Activated effector memory CD4-positive, alpha-beta T cell treated with Interleukin-2 at 50 U/mL for 16 hours (primary cell): ENCODE measurements at places on chromosomes 5 and 9.

DNA sequence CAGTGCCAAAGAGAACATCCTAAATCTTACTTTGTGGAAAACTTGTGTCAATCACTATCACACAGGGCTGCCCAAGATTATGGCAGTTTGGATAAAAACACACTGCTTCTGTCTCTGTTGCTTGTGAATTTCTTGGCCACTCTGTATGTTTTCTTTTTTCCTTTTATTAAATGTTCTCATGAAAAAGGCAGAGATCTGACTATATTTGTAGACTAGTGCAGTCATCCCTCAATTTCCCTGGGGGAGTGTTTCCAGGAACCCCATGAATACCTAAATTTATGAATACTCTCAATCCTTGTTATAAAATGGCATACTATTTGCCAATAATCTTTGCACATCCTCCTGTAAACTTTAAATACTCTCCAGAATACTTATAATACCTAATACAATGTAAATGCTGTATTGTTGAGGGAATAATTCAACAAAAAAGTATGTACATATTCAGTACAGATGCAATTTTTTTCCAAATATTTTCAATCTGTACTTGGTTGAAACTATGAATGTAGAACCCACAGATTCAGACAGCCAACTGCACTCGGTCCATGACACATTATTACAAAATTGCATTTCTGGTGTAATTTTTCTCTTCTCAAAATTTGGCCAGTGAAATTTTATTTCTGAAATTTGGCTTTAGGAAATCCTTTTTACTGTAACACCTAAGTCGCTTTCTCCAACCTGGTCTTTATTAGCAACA lies 391.9 kb upstream of the PRR16 start:
- DNase-seq = no peak

GRCh38 chr9:20135119-20135697 lies 346.4 kb upstream of the SLC24A2 start:
- DNase-seq = no peak

DNA sequence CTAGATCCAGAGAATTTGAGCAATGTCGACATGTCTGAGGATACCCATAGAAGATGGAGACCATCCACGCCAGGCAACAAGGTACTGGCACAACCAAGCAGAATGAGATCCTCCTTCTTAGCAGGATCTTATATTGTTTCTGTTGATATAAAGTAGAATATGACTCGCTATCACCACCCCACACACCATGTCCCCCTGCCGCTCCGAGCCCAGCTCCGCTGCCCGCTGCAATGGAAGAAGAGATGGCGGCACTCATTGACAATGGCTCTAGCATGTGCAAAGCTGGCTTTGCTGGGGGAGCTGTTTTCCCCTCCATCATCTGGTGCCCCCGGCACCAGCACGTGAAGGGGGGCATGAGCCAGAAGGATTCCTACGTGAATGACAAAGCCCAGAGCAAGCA lies 49.5 kb upstream of the FBXL7 start:
- no peak for DNase-seq

DNA sequence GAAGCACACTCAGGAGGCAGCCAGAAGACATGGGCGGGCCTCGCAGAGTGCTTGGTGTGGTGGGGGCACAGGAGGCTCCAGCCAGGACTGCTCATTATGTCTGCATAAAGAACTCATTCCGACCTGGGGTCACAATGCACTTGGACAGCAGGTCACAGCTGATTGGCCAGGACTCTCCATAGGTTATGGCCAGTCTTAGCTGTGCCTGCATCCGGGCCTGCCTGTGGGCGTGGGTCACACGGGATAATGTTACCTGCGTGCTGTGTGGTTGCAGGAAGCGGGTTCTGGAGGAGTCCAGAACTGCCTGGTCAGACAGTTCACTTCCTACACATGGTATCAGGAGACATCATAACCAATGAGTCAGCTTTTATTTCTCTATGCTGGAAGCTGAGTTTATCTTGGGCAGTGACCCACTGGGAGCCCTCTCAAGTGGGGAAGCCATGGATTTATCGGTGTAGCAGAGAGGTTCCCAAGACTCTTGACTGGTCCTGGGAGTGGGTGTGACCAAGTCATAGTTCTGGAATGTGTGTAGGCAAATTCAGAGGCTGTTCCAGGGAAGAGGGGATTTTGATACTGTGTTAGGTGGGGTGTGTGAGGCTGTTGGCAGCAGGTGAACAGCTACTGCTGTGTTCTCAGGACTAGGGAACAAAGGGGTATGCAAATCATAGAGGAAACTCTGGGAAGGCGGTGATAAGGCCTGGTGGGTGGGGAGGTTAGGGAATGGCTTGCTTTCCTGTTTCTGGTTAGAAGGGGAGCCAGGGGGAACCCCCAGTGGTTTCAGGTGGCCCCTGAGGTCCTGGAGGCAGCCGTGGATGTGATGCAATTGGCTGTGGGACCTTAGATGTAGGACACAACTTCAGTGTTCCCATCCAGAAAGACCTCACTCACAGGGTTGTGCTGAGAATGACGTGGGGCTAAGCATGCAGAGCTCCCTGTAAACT lies 51.3 kb downstream of the ARHGEF37 start:
- no peak for DNase-seq

DNA sequence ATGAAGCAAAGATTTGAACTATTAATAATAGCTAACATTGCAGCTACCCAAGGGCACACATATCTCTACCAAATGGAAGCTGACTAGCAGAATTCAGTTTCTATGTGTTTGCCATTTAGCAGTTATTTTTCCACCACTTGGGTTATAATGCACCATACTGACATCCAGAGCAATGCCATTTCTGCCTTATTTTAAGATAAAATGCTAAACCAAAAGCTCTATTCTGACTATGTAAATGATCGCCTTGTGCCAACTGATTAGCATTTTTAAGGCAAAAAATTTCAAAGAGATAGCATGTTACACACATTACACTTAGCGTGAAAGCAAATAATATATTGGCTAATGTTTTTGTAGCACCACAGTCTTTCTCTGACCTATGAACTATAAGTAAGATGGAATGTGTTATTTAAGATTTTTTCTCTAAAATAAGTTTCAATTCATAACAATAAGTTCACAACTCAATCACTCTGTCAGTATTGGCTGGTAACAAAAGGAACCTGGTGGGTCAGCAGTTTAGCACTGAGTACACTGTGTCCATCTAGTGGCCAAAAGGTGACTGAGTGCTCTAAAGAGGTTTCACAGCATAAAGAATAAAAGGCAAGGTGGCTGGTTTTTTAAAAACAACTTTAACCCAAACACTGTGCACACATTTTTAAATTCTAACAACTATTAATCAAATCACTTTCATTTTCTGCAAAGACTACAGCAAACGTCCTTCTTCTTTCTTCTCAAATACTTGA lies 443.5 kb downstream of the PDE4D start:
- DNase-seq = no peak

DNA sequence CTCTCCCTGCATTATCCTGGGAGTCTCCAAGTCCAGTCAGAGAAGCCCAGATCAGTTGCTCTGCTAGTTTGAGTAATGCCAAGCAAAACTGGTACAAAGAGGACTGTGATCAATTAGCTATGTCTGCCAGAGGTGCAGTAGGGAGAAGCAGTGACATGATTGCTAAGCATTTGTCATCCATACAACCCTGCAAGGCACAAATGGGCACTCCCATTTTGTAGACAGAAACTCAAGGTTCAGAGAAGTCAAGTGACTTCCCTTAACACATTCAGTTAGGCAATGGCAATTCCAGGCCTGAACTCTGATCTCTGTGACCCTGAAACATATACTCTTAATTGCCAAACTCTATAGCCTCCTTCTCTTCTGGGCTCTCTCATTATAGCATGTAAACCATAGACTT lies 34.0 kb downstream of the NDST1 start:
- no peak for DNase-seq

DNA sequence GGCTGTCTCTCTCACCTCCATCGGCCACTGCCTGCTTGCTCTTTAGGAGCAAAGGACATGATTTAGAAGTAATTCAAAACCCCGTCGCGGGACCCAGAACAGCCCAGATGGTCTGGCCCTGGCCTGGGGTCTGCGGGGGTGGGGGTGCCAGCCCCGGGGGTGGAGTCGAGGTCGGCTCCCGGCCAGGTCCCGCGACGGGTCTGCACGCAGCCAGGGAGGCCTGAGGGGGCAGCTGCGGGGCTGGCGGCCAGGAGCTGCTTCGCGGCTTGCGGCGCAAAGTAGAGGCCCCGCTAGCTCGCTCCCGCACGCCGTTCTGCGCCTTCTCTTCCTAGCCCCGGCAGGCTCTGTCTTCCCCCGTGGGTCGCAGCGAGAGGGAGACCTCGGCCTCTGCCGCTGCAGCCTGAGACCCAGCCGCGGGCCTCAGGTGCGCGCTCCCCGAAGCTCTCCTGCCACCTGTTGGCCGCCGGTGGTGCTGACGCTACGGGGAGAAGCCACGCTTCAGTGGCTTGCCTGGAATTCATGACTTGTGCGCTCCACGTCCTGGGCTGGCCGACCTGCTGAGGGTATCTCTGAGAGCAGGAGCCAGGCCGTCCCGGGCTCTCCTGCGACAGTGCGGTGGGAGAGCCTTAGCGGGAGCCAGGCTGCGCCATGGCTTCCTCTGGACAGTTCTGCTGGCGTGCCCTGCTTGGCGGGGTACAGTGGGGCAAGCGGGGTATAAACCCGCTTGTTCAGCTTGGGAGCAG lies 157.2 kb upstream of the PITX1 start:
- peak; percentile 36 for DNase-seq

DNA sequence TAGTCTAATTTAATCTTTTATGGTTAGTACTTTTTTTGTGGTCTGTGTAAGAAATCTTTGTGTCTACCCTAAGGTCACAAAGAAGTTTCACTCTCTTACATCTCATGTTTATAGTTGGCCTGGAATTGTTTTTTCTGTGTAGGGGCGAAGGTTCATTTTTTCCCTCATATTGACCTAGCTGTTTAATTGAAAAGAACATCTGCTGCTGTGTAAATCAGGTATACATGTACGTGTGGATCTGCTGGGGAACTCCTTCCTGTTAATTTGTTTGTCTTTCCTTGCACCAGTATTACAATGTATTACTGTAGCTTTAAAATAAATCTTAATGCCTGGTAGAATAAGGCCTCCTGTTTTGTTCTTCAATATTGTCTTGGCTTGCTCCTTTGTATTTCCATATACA lies 37.8 kb downstream of the EXOSC2 start:
- no peak for DNase-seq

- DNase-seq = no peak
Measured at GRCh38 chr5:127650649-127651048, 1.8 kb downstream of the CTXN3 start.

GRCh38 chr5:157555037-157555640 lies 20.4 kb downstream of the ADAM19 start:
- no peak for DNase-seq

- DNase-seq = no peak
Measured at GRCh38 chr5:35904443-35905132, 33.8 kb downstream of the CAPSL start.

GRCh38 chr5:128722551-128722950 lies 184.5 kb upstream of the FBN2 start:
- DNase-seq = no peak

DNA sequence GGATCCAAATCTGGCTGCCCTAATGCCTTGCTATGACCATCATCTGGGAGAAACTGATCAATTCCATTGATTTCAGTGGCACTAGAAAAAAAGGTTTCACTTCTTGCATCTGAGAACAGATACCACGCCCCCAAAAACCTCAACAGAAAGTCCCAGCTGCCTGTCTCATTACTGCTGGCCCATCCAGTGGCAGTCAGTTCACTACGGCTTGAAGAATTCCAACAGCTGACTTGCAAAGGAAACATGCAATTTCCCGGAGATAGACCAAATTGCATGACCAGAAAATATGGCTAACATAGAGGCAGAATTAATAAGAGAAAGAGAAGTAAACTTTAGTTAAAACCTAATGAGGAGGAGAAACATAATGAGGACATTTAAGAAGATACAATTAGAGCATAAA lies 48.6 kb downstream of the UGCG start:
- no peak for DNase-seq

DNA sequence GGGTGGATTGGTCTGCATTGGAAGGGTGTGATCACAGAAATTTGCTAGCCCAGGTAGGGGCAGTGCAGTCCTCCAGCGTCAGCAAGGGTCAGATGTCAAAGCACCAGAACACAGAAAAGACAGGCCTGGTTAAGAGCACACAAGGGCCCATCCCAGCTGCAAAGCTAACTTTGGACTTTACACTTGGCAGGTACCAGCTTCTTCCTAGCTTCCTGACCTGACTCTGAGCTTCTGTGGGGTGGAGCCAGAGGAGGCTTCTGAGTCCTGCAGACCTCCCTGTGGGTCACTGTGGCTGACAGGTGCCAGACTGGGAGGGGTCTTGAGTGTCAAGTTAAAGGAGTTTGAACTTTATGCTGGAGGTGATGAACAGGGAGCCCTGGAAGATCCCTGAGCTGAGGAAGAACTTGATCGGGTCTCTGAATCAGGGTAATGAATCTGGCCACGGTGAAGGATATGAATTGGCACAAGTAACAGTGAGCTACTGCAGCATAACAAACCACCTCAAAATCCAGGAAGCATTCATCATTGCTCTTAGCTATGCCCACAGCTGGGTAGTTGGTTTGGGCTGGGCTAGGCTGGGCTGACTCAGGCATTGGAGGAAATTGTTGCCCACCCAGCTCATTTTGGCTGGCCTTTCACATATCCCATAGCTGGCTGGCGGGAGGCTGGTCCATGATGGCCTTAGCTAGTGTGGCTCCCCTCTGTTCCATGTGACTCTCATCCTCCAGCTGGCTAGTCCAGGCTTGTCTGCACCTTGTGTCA lies 63.4 kb downstream of the BARX1 start:
- DNase-seq = no peak

DNA sequence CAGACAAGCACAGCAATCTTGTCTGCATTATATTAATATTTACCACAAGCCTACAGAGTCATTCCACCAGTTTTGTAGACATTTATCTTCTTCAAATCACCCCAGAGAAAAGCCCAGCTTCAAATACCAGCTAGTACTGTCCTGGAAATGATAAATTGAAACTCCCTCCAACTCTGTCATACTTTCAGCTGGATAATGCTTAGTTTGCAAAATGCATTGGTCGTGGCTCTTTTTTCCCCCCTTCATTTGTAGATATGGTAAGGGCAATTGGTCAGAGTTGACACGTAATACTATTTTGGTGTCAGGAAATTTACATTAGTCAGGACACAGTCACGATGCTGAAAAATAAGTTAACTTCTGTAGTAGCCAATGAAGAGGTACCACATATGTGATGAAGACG lies 21.2 kb downstream of the HMHB1 start:
- no peak for DNase-seq
